ENCODE measurements at places on chromosomes 12 and 14. TPM values are rescaled to one million over a fixed set of nuclear protein-coding genes. Genes with fewer than 3 reads are reported as not detected.

Gene RFX4
- total RNA-seq: not detected

Gene ACSS3
- 0.68 TPM for total RNA-seq

Gene NKX2-1
- total RNA-seq: not detected

Gene YY1
- 44.5 TPM for total RNA-seq

- no peak for ATAC-seq
Measured at GRCh38 chr14:83559721-83560120, 1970.2 kb upstream of the FLRT2 start.

GRCh38 chr12:47534695-47535094, 171.1 kb downstream of the RPAP3 start:
- ATAC-seq: no peak

DNA sequence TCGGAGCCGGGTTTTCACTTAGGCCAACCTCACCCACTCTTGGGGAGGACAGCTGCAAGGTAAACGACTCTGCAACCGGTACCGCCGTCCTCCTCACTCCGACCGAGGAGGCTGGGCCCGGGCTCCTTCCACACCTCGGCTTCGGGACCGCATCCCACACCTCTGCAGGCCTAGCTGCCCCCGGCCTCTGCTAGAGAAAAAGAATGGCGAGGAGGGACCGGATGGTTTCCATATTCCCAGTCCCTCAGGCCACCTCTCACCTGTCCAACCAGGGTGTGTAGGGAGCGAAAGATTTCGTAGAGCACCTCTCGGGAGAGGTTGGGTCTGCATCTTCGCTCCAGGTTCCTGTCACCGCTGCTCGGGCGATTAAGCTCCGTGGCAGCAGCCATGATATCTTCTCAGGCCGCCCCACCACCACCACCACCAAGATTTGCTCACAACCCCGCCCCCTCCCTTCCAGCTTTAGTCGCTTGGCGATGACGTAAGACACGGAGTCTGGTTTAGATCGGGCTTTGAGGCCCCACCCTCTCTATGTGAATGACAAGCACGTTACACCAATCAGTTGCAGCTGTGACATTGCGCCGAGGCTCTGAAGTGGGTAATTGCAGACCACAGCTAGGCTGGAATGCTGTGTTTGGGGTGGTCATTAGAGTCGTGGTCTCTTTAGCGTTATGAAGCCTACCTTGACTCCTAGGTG, at the start of gene MBIP:
MBIP (minus strand) TSS at position 438 of the 697 bp plus-strand sequence; CDS start at position 389, 49 bp downstream.
- peak; percentile 99 for ATAC-seq

DNA sequence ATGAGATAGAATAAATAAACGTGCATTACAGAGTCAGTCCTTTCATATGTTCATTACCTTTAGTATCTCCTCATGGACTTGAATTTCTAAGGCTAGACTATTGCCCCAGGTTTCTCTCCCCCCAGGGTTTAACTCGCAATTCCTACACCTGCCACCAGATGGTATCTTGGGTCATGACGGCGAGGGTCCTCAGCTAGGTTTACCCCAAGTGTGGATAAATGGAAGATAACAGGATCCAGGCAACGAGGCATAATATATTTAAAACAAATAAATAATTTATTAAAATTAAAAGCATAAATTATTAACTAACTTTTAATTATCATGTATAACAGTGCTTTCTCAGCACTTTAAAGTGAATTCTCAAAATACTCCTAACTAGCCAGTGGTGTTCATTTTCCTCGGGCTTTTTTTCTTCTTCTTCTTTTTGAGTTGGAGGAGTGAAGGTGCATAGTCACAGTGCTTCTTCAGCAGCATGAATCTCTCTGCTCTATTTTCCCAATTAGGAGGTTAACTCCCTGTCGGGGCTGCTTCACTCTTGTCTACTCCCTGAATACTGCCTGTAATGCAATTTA, 243.5 kb upstream of the CAND1 start:
- no peak for ATAC-seq

DNA sequence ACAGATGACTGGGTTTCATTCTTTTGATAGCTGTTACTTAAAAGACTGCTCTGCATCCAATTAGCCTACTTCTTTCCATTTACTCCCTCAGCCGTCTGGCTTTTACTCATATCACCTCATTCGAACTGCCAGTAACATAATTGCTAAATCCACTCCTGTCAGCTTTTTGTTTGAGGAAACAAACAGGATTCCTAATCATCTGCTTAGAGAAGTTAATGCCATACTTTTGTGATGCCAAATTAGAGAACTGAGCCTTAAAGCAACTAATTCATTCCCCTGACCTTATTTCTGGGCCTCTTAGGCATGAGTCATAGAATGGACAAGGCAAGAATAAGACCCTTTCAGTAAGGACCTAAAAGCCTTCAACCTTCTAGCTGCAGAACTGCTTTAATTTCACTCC, 2.9 kb downstream of the OXA1L start:
- no peak for ATAC-seq

- no peak for ATAC-seq
Measured at GRCh38 chr12:8584004-8584403, 28.7 kb downstream of the AICDA start.

All from esophagus mucosa (tissue), 1 donor.